Tongue (tissue), 3 donors: ENCODE measurements at places on chromosomes 13 and 19. TPM values are rescaled to one million over a fixed set of nuclear protein-coding genes. Genes with fewer than 3 reads are reported as not detected.

C19orf73 gene
- total RNA-seq = 0.51 TPM

CEACAM7 gene
- total RNA-seq = 10.8 TPM

ZNF99 gene
- total RNA-seq = 0.51 TPM

EEF2 gene
- 2,930 TPM for total RNA-seq

UNC13A gene
- 0.21 TPM for total RNA-seq

NLRP11 gene
- total RNA-seq = not detected

IRF2BP1 gene
- total RNA-seq = 29.0 TPM

- DNase-seq = no peak
Observed at GRCh38 chr13:29733147-29733611, 117.2 kb downstream of the UBL3 start.

- no peak for DNase-seq
Observed at GRCh38 chr13:82900453-82900852, 981.8 kb downstream of the SLITRK1 start.

DNA sequence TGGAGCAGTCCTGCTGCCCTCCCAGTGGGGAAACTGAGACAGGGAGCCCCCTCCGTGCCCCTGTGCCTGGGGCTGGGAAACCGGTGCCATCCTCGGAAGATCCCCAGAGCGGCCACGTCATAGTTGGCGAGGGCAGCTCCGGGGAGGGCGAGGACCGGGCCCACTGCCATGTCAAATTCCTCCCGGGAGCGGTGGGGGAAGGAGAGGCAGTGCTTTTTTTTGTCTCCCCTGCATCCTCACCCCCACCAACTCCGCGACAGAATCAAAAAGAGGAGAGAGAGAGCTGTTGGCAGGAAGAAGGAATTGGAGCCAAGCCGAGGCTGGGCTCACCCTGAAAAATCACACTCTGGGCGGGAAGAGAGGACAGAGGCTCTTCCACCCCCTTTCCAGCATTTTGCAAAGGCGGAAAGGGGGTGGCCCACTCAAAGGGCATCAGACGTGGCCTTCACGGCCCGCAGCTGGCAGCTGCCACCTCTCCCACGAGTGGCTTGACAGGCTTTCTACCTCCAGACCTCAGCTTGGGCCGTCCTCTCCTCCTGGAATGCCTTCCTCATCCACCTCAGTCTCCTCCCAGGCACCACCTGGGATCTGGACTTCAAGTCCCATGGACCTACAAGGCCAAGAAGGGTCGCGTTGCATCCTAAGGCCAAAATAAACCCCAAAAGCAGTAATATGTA is 19.6 kb upstream of the NFIC start:
- peak; percentile 69 for DNase-seq

DNA sequence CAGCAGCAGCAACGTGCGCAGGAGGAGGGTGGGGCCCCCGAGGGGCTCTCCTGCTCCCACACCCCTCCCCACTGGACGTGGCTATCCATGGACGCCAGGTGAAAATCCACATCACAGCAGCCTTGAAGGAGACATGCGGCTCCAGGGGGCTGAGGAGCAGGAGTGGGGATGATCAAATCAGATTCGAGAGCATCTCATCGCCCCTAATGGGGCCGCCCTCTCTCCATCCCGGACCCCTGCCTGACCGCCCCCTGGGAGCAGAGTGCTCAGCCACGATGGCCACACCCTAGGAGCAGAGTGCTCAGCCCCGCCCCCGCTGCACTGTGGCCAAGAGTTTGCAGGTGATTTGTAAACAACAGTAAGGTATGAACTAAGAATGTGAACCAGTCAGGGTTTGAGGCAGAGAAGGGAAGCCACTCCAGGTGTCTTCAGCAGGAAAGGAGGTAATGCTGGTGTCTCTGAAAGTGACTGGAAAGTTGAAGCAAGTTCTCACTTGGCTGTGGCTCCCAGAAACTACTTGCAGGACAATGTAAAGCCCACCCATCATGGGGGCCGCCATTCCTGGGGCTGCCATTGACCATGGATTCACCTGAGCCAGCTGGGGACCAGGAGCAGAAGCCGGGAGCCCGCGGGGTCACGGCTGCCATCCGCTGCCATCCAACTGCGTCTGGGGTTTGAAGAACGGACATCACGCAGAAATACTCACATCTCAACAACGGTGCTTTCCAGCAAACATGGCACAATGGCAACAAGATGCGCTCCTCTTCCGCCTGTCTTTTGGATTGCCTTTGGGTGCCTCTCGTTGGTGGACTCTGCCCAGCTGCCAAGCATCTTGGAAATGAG is 71.8 kb downstream of the SPACA7 start:
- DNase-seq = no peak

DNA sequence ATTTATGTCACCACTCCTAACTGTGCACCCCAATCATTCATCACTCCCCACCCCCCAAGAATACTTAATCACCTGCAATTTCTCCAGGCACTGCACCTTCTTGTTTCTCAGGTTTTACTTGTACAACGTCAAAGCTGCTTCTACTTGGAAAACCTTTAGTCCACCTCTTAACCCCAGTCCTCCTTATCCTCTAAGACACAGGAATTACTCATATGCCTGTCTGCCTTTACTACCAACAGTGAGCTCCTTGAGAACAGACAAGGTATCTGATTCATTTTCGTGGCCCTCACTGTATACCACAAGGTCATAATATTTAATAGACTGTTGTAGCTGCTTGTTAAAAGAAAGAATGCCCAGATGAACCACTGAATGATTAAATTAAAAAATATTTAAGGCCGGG is 21.0 kb upstream of the NDFIP2 start:
- DNase-seq = peak; percentile 7

DNA sequence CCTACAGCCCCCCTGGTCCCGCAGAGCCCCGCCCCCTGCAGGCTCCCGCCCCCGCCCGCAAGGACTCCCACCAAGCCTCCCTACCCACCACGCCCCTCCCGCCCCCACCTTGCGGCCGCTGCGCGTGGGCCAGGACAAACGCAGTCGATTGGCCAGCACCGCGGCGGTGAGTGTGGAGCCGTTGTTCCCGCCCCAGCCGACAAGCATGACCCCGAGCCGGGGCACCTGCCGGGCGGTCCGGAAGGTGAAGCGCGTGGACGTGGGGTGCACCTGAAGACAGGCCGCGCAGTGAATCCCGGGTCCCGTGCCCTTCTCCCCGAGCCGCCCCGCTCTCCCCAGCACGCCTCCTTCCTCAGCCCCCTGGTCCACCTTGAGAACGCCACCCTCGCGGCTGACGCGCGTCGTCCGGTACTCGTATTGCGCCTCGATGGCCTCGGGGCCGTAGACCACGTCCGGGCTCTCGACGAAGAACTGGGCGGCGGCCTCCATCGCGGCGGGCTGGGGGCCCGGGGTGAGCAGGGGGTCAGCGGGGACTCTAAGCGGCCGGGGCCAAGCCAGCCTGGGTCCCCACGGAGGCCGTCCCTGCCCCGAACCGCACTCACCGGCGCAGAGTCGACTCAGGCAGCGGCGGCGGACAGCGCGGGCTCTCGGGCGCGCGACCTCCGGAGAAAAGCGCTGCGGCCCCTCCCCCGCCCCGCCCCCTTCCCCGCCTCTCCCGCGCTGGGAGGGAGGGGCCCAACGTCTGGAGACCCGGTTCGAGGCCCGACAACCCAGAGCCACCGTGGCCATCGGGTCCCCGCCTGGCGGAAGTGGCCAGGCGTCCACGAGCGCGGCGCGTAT is at the start of gene ISYNA1:
Gene ISYNA1 (minus strand): TSS at position 643 of the 840 bp plus-strand sequence. CDS start 154 bp downstream, at position 489.
- peak; percentile 77 for DNase-seq

GRCh38 chr13:25738342-25739196 is 313.2 kb downstream of the SHISA2 start:
- peak; percentile 67 for DNase-seq

DNA sequence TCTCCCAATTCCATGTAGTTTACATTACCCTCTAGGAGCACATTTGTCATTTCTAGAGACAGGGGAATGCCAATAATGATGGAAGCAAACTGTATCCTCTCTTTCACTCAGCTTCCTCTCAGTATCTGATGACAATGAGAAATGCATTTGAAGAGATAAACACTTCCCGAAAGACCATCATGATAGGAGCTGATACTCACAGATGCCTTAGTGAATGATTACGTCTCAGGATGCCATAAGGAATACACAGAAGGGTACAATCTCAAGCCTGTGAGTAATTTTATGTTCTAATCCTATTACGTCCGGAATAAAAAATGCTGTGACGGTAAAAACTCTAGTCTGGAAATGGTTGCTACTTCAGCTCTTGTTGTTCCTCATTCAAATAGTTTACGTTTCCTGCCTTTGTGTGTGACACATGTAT is 663.8 kb upstream of the MIR17HG start:
- DNase-seq = no peak
